ENCODE measurements at places on chromosomes 4 and X.
A peak's percentile ranks its signal among the peaks of the same experiment; 100 is the strongest.

DNA sequence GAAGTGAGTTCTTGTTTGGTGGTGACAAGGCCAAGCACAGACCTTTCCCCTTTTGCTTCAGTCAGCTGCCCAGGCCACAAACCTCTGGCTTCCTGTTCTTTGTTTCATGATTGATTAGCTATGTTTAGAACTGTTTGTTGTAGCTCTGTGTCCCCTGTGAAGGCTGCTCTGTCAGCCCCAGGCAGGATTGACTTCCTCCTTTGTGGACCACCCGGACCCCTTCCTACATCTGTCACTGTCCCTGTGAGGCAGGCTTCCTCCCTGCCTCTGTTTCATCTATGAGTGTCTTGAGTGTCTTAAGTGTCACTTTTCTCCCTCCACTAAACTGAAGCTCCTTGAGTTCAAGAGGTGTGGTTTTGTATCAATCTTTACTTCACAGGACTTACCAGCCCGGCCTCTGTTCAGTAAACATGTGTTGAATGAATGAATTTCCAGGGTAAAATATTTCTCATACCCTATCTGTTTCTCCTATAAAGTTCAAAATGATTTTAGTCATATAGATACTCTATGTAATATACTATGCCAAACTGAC is 83.5 kb downstream of the ZNF674 start:
- DNase-seq = no peak

DNA sequence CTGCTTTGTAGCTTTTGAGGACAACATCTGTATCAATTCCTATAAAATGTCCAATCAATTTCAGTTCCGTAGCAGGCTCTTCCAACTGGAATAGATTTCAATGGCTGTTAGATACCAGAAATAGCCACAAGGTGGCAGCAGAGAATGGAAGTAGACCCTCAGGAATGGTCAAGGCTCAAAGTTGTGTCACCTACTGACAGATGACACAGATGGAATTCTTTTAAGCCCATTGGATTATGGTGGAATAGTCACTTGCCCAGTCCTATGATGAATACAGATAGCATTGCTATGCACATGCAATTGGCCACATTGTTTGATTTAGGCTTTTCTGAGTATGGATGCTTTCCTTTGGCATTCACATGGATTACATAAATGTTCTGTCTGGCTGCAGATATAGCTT is 130.4 kb upstream of the RADX start:
- DNase-seq = peak; percentile 1

- no peak for DNase-seq
These were observed 278 bp downstream of the RELL1 start for GRCh38 chr4:37685823-37686372.

- no peak for DNase-seq
These were observed 9.3 kb downstream of the TKTL1 start for GRCh38 chrX:154304846-154305245.

DNA sequence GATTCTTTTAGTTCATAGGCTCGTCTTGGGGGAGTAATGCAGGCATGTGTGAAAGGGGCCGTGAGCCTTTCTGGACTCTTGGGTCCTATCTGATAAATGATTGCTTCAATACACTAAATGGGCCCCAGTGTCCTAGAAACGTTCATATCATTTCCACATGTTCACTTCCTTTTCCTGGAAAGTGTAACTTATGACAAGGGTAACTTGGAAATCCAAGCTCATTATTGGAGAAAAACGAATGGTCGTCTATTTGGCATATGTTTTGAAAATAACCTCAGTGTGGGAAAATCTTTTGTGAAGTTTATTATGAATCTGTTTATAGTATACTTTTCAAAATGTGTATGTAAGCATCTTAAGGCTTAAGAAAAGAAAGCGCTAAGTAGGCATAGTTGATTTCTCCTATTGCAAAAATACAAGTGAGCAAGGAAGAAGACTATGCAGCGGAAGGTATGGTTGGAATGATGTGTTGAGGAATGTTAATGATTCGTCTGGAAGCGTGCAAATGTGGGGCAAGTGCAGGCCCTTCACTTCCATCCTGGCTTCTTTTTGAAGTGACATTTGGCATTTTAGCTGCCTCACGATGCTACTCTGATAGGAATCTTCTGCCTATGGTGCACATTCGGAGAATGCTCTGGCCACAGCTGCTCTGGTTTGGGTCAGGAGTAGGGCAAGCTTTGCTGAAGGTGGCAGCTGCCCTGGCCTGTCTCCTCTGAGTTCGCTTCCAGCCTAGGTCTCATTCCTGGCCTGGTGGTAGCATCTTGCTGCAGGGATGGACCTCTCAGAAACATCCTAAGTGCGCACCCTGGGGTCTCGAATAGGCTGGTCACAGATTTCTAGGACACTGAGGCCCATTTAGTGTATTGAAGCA is 49.5 kb upstream of the STOX2 start:
- DNase-seq = no peak

DNA sequence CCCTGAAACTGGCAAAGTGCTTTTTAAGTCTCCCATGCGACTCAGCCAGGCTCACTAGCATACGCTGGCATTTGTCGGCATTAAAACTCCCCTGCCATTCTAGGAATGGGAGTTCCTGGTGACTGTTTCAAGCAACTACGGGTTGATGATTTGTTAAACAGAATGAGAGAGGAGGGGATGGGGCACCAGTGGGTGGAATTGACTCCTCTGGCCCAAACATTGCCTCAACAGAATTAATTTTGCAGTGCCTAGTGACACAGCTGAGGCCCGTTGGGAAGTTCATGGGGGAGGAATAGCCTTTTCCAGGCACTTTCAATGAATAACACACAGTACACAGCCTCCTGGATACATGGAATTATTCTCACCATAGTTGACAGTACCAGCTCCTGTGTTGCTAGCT is 30.1 kb downstream of the NEUROG2 start:
- no peak for DNase-seq

DNA sequence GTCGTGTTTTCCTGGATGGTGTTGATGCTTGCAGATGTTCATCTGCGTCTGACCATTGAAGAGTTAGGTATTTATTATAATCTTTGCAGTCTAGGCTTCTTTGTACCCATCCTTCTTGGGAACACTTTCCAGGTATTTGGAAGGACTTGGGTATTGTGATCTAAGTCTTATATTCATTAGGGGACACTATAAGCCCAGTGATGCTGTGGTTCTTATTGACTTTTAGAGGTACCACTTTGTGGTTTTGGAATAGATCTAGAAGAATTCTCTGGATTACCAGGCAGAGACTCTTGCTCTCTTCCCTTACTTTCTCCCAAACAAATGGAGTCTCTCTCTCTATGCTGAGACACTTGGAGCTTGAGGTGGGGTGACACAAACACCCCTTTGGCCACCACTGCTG is 41.6 kb downstream of the AFM start:
- DNase-seq = no peak

DNA sequence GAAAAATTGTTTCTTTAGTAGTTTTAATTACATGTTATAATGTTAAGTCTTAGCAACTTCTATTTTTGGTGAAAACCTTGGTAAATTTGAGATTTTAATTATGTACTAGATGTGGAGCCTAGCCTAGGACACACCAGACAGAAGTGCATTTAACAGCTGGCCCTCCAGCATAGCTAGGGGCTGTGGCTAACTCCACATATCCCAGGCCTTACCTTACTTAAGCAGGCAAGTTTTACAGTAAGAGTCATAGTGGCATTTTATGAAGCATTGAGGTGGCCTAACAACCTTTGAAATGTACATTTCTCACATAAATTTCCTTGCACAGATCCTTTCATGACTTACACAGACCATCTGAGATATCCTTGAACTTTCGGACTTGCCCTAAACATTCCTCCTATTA is 71.6 kb upstream of the C4orf54 start:
- DNase-seq = no peak
